ENCODE measurements at places on chromosomes 4 and X. TPM values are rescaled to one million over a fixed set of nuclear protein-coding genes. Genes with fewer than 3 reads are reported as not detected.

DNA sequence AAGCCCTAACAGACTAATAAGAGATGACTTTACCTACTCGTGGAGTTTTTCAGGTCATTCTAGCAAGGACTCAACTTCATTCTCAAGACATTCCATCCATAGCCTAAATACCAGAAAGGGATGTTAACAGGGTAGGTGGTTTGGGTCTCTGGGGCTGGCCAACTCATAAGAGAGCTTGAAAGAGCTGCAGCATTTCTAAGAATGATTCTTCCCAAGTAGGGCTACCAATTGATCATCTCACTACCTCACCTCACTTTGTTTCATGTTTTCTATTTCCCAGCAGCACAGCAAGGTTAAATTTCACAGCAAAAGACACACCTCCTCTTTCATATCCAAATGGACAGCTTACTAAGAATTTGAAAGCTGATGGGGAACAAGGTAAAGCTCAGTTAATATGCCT, 614.8 kb upstream of the DIPK2B start:
- H3K4me3 ChIP-seq: no peak overlapping the region
- H3K4me1 ChIP-seq: no peaks in the 10 kb centered on the region
- H3K36me3 ChIP-seq: no peaks in the 10 kb centered on the region
- no peak overlapping the region for H3K27ac ChIP-seq

GRCh38 chr4:106595906-106596305, 227.3 kb upstream of the GIMD1 start:
- H3K4me3 ChIP-seq: no peak overlapping the region
- no peaks in the 10 kb centered on the region for H3K36me3 ChIP-seq
- DNase-seq: no peak
- H3K4me1 ChIP-seq: no peaks in the 10 kb centered on the region

DNA sequence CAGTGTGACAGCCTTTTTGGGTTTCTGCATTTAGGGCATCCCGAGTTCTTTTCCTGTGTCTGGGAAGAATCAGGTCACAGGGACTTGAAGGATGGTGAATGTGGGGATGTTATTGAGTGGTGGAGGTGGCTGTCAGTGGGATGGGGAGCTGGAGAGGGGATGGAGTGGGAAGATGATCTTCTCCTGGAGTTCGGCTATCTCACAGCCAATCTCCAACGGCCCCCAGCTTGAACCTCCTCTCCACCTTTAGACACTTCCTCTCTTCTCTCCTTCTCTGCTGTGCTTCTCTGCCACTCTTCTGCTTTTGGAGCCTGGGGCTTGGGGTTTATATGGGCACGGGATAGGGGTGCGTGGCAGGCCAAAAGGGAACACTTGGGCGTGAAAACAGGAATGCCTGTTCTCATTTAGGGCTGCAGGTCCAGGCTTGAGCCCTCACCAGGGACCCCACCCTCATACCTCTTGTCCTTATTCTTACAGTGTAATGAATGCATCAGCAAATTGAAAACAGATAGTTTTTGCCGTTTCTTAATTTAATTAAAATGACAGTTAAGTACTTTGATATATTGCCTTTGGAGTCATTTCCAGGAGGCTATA, 37.5 kb downstream of the USP9X start:
- H3K4me1 ChIP-seq: no peaks in the 10 kb centered on the region
- H3K27ac ChIP-seq: no peak overlapping the region
- DNase-seq: no peak
- H3K36me3 ChIP-seq: no peaks in the 10 kb centered on the region
- H3K4me3 ChIP-seq: no peak overlapping the region

- no peaks in the 10 kb centered on the region for H3K36me3 ChIP-seq
- no peaks in the 10 kb centered on the region for H3K4me1 ChIP-seq
- no peak overlapping the region for H3K4me3 ChIP-seq
- H3K27ac ChIP-seq: no peak overlapping the region
- no peaks in the 10 kb centered on the region for H3K27me3 ChIP-seq
Measured at GRCh38 chr4:74014332-74014731, 15.9 kb upstream of the CXCL5 start.

- H3K36me3 ChIP-seq: no peaks in the 10 kb centered on the region
- DNase-seq: no peak
- H3K27me3 ChIP-seq: peaks cover 15% of the 10 kb centered on the region
- no peak overlapping the region for H3K4me3 ChIP-seq
Measured at GRCh38 chr4:13540446-13541175, 3.7 kb downstream of the NKX3-2 start.

Gene TMSB15C
- 4.1 TPM for total RNA-seq

GRCh38 chr4:692771-693554, 4.0 kb upstream of the SLC49A3 start:
- H3K4me1 ChIP-seq: peaks cover 10% of the 10 kb centered on the region
- no peak overlapping the region for H3K4me3 ChIP-seq
- H3K27ac ChIP-seq: peak overlapping the region; percentile 76
- no peaks in the 10 kb centered on the region for H3K27me3 ChIP-seq
- no peaks in the 10 kb centered on the region for H3K36me3 ChIP-seq
- no peak for DNase-seq

DNA sequence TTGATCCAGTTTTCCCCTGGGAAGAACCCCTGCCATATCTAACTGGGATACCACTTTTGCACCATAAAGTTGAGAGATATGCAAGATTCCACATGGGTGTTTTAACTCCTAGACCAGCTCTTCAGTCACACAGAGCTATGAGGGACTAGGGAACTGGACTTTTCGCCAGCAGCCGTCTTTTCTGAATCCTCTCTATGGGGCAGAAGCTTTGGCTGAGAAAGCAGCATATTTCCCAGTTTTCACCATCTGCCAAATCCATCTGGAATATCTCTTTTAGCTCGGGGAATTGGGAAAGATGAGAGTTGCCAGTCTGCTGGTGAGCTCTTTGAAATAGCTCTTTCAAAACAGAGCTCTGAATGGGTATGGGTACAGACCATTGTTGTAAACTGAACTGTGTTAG, 20.9 kb downstream of the APOOL start:
- H3K27me3 ChIP-seq: peaks cover 7% of the 10 kb centered on the region
- no peaks in the 10 kb centered on the region for H3K36me3 ChIP-seq
- H3K27ac ChIP-seq: no peak overlapping the region
- H3K4me1 ChIP-seq: no peaks in the 10 kb centered on the region

Gene PDGFC
- total RNA-seq: 32.4 TPM

GRCh38 chr4:3805026-3805425, 38.8 kb downstream of the ADRA2C start:
- no peak for DNase-seq
- H3K4me3 ChIP-seq: no peak overlapping the region
- H3K27ac ChIP-seq: no peak overlapping the region
- H3K27me3 ChIP-seq: no peaks in the 10 kb centered on the region
- no peaks in the 10 kb centered on the region for H3K36me3 ChIP-seq

GRCh38 chrX:101028562-101028961, 23.3 kb downstream of the TRMT2B start:
- DNase-seq: no peak
- no peaks in the 10 kb centered on the region for H3K36me3 ChIP-seq
- peaks cover 17% of the 10 kb centered on the region for H3K27me3 ChIP-seq
- no peak overlapping the region for H3K27ac ChIP-seq
- H3K4me3 ChIP-seq: no peak overlapping the region
- no peaks in the 10 kb centered on the region for H3K4me1 ChIP-seq

- H3K27me3 ChIP-seq: no peaks in the 10 kb centered on the region
- no peaks in the 10 kb centered on the region for H3K4me1 ChIP-seq
- H3K36me3 ChIP-seq: no peaks in the 10 kb centered on the region
- no peak overlapping the region for H3K27ac ChIP-seq
Measured at GRCh38 chrX:134743091-134743490, 84.8 kb upstream of the PLAC1 start.
